GM03348 (cell line): ENCODE measurements at places on chromosomes 5 and 9.

GRCh38 chr5:98497418-98497817 is 276.0 kb upstream of the RGMB start:
- DNase-seq, result no peak

GRCh38 chr5:14447958-14448911 is 133.4 kb upstream of the OTULINL start:
- no peak for DNase-seq

GRCh38 chr5:171646102-171647042 is 139.2 kb upstream of the SMIM23 start:
- no peak for DNase-seq

GRCh38 chr5:150529555-150529954 is 21.6 kb downstream of the NDST1 start:
- DNase-seq, result no peak

GRCh38 chr9:125485471-125486151 is 221.4 kb downstream of the MAPKAP1 start:
- DNase-seq, result no peak

GRCh38 chr5:54062958-54063357 is 247.4 kb downstream of the ARL15 start:
- peak; percentile 54 for DNase-seq

DNA sequence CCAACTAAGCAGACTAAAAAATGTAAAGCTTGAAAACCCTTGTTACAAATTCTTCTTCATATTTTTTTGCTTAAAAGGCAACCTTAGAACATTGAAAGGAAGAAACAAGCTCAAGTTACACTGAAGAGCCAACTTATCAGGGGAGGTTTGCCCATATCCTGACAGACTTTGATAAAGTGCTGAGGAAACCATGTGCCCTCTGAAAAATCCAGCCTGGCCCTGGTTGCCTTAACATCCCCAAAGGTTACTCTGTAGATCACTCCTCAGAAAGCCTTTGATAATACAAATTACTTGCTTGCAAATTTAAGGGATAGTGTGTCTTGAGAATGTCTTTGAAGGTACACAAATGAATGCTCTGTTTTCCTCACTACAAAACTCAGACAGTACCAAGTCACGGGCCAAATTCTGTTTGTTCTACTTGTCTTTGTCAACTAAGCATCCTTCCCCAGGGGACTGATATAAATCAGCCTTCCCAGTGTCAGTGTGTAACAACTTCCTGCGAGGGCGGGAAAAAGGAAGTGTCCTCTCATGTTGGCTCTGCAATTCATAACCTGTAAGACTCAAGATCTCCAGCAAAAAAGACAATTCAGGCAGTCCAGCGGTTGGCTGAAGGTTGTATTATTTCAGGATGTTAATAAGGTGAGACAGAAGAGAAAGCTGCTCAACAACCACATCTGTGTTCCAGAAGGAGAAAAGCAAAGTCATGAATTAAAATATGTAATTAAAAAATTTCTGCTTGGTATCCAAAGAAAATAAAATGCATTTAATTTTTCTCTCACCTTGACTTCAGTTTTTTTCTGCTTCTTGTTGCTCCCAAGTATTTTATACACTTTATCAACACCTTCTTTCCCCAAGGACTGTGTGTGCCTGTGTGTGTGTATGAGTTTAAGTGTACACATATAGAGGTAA is 199.9 kb downstream of the PIK3R1 start:
- DNase-seq, result no peak
